ENCODE measurements at places on chromosomes 11 and 22. TPM values are rescaled to one million over a fixed set of nuclear protein-coding genes. Genes with fewer than 3 reads are reported as not detected.

NRIP3 gene
- total RNA-seq = 31.8 TPM

ST3GAL4 gene
- total RNA-seq = 108 TPM

GRCh38 chr11:63251312-63251711, 7.9 kb upstream of the SLC22A25 start:
- DNase-seq = no peak

DNA sequence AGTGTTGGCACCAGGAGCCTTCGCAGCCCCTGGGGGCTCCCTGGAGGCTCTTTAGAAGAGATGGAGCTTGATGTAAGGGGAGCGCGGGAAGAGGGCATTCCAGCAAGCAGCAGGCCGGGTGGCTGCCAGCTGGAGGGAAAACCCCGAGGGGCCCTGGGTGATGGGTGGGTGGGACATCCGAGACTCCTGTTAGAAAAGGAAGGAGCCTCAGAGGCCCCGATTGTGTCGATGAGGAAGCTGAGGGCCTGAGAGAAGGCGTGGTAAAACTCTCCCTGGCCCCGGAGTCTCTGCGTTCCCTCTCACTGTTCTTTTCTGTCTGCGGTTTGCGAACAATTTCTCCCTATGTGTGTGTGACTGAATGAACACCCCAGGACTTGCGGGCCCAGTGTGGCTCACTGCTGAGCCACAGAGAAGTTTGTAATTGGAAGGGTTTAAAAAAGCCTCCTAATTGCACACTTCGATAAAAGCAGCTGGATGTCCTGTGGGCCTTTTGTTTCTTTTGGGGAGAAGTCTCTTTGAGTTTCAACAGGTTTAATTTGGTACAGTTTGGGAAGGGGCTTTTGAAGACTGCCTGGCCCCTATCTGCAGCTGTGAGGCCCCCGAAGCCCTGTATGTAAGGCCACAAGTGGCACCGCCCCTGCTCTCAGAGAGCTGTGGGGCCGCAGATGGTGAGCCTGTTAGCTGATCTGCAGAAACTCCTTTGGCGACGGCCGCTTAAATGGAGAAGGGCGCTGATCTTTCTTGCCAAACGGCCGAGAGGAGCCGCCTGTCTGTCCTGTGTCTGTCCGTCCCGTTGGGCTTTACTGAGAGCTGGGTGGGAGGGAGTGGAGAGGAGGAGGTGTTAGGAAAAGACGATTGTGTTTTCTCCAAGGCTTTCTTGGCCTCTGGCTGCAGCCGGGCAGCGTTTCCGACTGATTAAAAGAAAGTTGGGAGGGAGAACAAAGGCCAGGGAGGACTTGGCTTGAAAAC, 2.0 kb downstream of the FBLN1 start:
- no peak for DNase-seq

- no peak for DNase-seq
Measured at GRCh38 chr11:70038034-70038834, 39.9 kb upstream of the ANO1 start.

GRCh38 chr11:1750481-1750839, at the start of gene IFITM10:
Gene IFITM10 (minus strand): TSS chr11:1750595. CDS start chr11:1750442, 153 bp downstream.
- peak; percentile 63 for DNase-seq

DNA sequence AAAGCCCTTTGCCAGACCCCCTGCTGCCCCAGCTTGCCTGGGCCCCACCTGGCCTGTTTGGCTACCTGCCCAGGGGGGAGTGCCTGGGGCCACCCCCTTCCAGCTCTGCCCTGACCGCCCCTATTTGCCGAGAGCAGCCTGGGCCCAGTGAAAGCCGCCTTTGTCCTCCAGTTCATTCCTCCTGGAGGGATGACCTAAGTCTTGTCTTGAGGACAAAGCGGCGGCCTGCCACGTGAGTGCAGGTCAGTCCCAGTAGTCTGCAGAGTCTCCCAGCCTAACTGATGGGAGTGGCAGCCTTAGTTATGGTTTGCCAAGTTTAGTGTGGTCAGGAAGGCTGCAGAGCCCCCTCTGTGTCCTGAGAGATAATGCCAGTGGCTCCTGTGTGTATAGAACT, 115.9 kb upstream of the CRYBB3 start:
- DNase-seq = no peak

DNA sequence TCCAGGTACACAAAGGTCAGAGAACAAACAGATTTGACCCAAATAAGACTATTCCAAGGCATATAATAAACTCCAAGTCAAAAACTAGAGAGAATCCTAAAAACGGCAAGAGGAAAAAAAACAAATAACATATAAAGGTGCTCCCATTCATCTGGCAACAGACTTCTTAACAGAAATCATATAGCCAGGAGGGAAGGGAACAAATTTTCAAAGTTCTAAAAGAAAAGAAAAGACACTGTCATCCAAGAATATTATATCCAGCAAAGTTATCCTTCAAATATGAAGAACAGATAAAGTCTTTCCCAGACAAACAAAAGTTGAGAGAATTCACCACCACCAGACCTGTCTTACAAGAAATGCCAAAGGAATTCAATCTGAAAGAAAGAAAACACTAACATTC, 11.1 kb downstream of the EFCAB6 start:
- no peak for DNase-seq

Measured in RPMI7951 (cell line).